SW480 (cell line): ENCODE measurements at places on chromosomes 4 and X.

- DNase-seq: no peak
These were observed 59.0 kb upstream of the SLIT2 start for GRCh38 chr4:20192736-20193135.

DNA sequence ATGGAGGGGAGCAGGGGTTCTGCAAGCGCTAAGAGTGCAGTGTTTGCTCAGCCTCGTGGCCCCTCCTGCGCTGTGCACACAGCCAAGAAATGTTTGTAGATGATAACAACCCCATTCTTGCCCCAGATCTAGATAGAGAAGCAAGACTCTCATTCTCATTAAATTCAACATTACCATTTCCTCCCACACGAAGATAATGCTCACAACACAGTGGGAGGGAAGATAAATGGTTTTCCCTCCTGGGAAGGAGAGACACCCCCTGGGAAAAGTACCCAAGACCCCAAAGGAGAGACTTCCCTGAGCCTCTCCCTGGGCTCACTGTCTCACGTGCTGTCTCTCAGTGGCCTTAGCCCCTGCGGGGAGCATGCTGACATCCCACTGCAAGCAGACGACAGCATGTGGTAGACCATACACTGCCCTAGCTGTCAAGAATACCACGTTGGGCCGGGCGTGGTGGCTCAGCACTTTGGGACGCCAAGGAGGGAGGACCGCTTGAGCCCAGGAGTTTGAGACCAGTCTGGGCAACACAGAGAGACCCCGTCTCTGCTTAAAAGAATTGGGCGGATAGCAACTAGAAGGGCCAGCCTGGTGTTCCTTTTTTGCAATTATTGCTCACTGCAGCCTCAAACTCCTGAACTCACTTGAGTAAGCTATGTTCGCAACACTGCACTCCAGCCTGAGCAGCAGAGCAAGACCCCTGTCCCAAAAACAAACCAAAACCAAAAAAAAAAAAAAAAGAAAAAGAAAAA is 34.9 kb upstream of the IQSEC2 start:
- DNase-seq: no peak

DNA sequence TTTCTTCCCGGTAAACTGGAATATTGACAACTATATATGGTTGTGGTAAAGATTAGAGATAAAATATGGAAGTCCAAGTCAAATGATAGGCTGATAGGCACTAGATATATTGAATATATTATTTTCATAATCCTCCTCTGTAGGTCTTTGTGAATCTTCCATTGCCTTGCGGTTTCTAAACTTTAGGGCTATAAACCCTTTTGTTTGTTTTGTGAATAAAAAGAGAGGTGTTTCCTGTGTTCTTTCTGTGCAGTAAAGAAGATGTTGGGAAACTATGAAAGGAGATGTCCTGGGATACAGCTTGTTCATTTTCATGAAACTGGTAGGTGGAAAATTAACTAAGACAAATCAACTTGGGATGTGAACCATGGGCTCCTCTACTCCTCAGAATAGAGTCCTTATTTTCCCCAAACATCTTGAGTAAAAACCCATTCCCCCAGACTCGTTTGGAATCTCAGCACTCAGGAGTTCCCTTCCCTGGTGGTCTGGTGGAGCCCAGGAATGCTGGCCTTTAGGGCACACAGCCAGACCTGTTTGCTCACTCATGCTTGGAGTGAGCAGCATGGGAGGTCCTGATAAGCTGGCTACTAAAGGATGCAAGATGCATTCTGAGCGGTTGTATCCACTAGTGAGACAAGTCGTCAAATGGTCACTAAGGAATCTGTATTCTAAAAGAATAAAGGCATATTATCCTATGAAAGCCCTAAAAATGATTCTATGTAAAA is 22.2 kb downstream of the PRDM8 start:
- DNase-seq: no peak

DNA sequence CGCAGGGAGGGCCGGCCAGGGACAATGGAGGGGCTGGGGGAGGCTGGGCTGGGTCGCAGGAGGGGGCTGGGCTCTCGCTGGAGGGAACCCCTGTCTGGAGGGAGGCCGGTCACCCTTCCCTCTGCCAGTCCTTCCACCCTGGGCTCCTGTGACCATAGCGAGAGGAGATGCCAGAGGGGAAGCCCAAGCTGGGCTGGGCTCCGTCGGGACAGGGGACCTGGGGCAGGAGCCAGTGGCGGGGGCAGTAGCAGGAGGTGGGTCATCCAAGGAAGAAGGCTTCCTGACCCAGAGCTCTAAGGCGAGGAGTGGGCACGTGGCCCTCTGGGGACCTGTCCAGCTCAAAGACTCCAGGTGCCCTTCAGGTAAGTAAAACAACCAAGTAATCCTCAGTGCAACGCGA is 16.9 kb downstream of the CTAG1B start:
- DNase-seq: no peak

DNA sequence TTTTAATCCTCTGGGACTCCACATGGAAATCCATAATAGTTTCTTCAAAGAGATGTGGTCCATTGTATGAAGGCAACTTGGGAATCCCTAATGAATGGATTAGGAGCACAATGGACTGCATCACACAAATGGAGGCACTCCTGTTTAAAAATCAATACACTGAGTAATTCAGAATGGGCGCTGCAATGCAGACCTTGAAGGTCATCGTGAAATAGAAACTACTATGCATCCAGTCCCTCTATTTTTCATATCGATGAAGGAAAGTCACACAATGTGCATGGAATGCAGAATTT is 98.8 kb upstream of the EGFL6 start:
- DNase-seq: no peak
